Neural progenitor cell (in vitro differentiated cells): ENCODE measurements at places on chromosomes 1 and 21. TPM values are rescaled to one million over a fixed set of nuclear protein-coding genes. Genes with fewer than 3 reads are reported as not detected.

- no peak for DNase-seq
- H3K4me1 ChIP-seq: peaks cover 10% of the 10 kb centered on the region
These were observed 106.7 kb upstream of the C8B start for GRCh38 chr1:57072401-57073110.

The TMIGD3 gene
- total RNA-seq: not detected in 2 replicates

GRCh38 chr1:30444850-30445249 lies 278.5 kb downstream of the MATN1 start:
- no peaks in the 10 kb centered on the region for H3K36me3 ChIP-seq
- H3K27me3 ChIP-seq: no peaks in the 10 kb centered on the region
- DNase-seq: no peak
- peaks cover 3% of the 10 kb centered on the region for H3K4me1 ChIP-seq

DNA sequence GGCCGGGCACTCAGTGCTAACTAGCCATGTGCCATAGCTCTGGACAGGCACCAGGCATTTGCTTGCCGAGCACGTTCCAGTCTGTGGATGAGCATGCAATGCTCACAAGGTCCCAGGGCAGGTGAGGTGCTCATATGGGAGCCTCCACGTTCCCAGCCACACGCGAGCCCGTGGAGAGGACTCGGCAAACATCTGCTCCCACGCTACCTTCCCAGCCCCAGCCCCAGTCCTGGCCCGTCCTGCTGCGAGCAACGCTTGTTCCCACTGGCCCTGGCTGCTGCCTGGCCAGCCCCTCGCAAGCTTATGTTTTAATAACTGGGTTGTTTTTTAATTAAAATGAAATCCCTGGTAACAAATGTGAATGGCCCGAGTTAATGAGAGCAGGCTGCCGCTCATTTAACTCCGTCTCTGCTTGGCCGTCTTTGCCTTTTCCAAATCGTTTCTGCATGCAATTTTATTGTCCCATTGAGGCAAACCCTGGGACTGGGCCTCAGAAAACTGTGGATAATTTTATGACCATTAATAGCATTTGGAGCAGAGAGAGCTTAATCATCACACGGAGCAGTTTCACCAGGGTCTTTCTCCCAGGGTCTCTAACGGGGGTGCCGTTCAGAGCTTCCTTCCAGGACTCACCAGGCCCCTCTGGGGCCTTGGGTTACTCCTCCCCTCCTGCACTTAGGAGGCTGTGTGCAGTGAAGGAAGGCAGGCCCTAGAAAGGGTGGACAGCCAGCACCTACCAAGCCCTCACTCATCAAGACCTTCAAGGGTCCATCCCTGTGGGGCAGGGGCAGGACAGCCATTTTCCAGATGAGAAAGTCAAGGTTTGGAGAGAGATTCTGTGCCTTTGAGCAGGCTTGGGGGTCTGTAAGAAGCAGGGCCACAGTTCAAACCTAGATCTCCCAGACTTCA lies 136.8 kb downstream of the GLIS1 start:
- DNase-seq: no peak
- no peak overlapping the region for H3K4me3 ChIP-seq
- no peak overlapping the region for H3K27ac ChIP-seq
- no peaks in the 10 kb centered on the region for H3K4me1 ChIP-seq
- no peaks in the 10 kb centered on the region for H3K27me3 ChIP-seq
- H3K36me3 ChIP-seq: no peaks in the 10 kb centered on the region

DNA sequence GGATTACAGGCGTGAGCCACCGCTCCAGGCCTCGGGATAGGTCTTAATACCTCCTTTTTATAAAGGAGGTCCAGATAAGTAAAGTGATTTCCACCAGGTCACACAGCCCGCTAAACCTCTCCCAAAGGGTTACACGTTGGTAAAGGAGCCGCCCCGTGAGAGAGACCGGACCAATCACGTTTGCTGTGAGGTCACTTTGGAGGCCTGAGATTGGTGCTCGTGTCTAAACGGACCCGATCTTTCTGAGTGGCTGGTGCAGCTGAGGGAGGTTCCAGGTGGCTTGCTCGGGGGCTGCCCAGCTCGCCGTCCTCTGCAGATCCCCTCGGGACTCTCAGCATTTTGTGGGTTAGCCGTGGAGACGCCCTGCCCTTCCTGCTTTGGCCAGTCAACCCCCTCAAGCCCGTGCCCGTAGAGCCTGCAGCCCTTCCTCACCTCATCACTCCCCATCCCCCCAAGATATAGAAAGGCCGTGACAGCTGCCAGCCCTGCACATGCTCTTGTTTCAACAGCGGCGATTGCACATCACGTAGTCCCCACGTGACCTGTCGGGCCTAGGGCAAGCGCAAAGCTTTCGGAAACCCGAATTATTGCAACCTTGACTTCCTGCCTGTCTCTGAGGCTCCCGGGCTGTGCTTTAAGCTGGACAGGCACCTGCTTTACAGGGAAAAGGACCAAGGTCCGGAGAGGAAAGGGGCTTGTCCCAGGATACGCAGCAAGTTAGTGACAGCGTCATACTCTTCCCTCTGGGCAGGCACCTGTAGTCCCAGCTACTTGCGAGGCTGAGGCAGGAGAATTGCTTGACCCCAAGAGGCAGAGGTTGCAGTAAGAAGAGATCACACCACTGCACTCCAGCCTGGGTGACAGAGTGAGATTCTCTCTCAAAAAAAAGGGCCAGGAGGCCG lies 5.0 kb upstream of the COA7 start:
- DNase-seq: peak; percentile 94
- H3K4me1 ChIP-seq: no peaks in the 10 kb centered on the region
- H3K4me3 ChIP-seq: peak overlapping the region; percentile 51
- H3K36me3 ChIP-seq: no peaks in the 10 kb centered on the region
- no peak overlapping the region for H3K27ac ChIP-seq
- H3K27me3 ChIP-seq: no peaks in the 10 kb centered on the region

The INAVA gene
- 23.7 and 63.1 TPM in 2 replicates for total RNA-seq
